ENCODE measurements at places on chromosomes 13 and 19.

DNA sequence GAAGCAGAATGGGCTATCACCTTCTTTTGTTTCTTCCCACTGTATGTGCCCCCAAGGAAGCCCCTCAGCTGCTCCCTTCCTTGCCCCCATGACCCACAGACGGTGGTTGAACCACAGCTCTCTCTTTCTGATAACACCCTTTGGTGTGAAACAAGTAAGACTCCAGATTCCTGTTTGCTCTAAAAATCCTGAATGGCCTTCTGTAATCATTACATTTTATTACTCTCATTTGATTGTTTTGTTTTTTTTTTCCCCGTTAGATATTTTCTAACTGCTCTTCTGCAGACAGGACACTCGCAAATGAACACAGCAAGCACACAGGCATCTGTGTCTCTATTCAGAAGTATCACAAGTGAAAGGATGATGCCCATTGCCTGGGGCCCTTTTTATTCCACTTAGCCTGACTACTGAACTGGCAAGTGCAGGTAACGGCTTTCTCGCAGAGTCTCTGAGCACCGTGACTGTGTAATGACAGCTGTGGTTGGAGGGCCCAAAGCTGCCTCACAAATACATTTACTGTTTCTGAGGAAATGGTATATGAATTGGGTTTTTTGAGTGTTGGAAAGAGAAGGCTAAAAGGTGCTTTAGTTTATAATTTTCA is 59.3 kb downstream of the OXGR1 start:
- H3K4me3 ChIP-seq = no peak overlapping the region
- H3K27ac ChIP-seq = no peak overlapping the region
- DNase-seq = no peak

GRCh38 chr13:27774651-27775050 is 17.6 kb upstream of the GSX1 start:
- no peaks in the 10 kb centered on the region for H3K36me3 ChIP-seq
- DNase-seq = no peak
- H3K27me3 ChIP-seq = no peaks in the 10 kb centered on the region
- no peaks in the 10 kb centered on the region for H3K4me1 ChIP-seq
- H3K4me3 ChIP-seq = no peak overlapping the region

- H3K36me3 ChIP-seq = peaks cover 3% of the 10 kb centered on the region
- no peak overlapping the region for H3K27ac ChIP-seq
- H3K4me3 ChIP-seq = no peak overlapping the region
- no peaks in the 10 kb centered on the region for H3K27me3 ChIP-seq
- DNase-seq = no peak
These were observed 2.0 kb downstream of the ZNF431 start for GRCh38 chr19:21143854-21144253.

GRCh38 chr13:109747524-109747923 is 38.9 kb downstream of the IRS2 start:
- DNase-seq = no peak
- no peaks in the 10 kb centered on the region for H3K4me1 ChIP-seq
- no peak overlapping the region for H3K4me3 ChIP-seq
- no peaks in the 10 kb centered on the region for H3K27me3 ChIP-seq
- no peaks in the 10 kb centered on the region for H3K36me3 ChIP-seq

DNA sequence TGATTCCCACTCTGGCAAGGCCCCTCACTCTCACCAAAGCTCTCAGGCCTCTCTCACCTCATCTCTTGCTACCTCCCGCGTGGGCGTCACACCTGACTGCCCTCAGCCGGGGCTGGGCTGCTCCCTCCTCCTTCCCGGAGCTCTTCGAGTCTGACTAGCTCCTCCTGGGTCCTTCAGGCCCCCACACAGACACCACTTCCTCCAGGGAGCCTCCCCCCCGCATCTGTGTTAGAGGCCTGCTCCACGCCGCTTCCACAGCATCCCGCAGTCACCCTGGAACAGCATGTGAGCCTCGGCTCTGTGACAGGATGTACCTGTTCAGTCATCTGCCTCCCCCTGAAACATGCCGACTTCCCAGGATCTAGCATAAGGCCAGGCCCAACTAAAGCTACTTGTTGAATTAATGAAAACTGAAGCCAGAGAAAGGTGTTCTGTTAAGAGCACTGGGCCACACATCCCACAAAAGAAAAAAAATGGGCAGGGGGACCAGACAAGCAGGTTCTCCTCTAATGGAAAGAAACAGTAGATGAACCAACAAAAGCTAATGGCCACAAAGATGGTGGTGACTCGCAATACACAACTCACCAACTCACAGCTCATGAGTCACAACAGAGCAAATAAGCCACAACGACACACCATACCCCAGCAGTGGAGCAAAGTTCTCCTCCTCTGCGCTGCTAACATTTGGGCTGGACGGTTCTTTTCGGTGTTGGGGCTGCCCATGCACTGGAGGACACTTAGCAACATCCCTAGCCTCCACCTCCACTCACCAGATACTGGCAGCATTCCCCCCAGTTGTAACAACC is 3.0 kb downstream of the PPP6R1 start:
- DNase-seq = no peak
- H3K4me1 ChIP-seq = no peaks in the 10 kb centered on the region
- H3K27ac ChIP-seq = no peak overlapping the region
- no peaks in the 10 kb centered on the region for H3K27me3 ChIP-seq
- H3K4me3 ChIP-seq = peak overlapping the region; percentile 15

DNA sequence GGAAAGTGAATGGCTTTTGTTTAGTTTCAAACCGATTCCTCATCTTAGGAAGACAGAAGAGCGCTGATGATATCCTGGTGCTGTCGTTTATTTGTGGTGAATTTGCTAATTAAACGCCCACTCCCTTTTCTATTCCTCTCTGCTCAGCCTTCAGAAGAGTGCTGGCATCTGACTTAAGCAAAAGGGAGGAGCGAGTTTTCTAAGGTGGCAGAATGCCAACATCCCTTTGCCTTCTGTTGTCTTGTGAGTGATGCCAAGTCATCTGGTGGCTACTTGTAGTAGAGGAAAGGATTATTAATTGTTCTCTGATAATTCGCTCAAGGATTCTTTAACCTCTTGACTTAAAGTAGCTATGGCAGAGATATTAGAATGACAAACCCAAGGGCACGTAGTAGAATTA is 68.1 kb downstream of the ERCC5 start:
- H3K36me3 ChIP-seq = no peaks in the 10 kb centered on the region
- no peak overlapping the region for H3K27ac ChIP-seq
- DNase-seq = no peak
- H3K4me1 ChIP-seq = peaks cover 11% of the 10 kb centered on the region
- H3K27me3 ChIP-seq = no peaks in the 10 kb centered on the region

DNA sequence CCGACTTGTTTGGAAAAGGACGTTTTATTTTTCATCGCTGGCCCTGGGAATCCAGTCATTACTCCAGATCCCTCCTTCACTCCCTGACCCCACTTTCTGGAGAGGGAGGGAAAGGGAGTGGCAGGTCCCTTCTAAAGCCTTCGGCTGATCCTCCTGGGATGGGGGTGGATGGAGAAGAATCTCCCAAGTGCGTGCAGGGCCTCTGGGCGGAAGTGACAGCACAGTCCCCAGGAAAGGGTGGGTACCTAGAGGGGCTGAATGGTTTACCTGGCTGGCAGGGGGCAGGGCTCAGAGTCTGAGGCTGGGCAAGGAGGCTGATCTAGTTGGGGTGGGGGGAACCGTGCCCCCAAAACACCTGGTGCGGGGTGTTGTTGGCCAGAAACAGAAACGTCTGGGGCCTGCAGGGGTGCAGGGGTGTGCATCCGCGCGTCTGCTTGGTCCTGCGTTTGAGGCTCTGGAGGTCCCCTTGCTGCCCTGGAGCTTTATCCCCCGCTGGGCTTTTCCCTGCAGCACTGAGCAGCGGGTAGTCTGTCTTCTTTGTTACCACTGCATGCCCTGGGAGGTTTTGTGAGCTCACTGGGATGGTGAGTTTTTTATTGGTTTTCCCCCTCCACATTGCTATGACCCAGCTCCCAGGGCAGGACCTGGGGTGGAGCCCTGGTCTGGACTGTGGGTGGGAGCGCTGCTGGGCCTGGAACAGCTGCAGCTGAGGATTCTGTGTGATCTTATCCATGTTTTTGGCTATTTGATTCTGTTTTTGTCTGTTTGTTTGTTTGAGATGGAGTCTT is 3.0 kb upstream of the ZNF628 start:
- H3K27ac ChIP-seq = peak overlapping the region; percentile 2
- no peaks in the 10 kb centered on the region for H3K27me3 ChIP-seq
- no peaks in the 10 kb centered on the region for H3K36me3 ChIP-seq
- DNase-seq = no peak
- H3K4me3 ChIP-seq = peak overlapping the region; percentile 12
- H3K4me1 ChIP-seq = peaks cover 44% of the 10 kb centered on the region

DNA sequence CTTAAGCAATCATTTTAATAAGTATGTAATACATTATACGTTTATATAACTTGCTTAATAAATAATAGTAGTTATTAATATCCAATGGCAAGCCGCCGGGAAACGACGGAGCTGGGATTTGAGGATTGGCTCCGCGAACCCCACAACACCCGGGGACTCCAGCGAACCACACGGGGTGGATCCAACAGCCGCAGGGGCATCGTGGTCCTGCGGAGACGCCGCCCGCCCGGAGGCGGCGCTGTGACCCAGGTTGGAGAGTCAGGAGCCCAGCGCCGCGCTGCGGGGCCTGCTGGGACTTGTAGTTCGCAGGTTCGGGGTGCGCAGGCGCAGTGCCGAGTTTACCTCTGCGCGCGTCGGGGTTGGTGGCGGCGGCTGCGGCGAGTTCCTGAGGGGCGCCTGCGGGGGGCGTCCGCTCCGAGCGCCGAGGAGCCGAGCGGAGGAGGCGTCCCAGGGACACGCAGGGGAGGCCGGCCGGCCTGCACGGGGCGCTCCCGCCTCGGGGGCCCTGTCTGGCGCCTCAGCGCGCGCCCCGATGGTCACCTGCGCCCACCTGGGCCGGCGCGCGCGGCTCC is at the start of gene ZNF554:
ZNF554 (plus strand) TSS at position 329 of the 572 bp plus-strand sequence; CDS start at position 533, 204 bp downstream.
- H3K27me3 ChIP-seq = no peaks in the 10 kb centered on the region
- DNase-seq = peak; percentile 95
- peaks cover 32% of the 10 kb centered on the region for H3K36me3 ChIP-seq
- peak within 1 kb of the TSS; percentile 58 for H3K4me3 ChIP-seq
- H3K4me1 ChIP-seq = peaks cover 19% of the 10 kb centered on the region

GRCh38 chr13:76094645-76095044 is 458.5 kb downstream of the LMO7 start:
- no peak overlapping the region for H3K4me3 ChIP-seq
- no peaks in the 10 kb centered on the region for H3K27me3 ChIP-seq
- no peak overlapping the region for H3K27ac ChIP-seq
- H3K4me1 ChIP-seq = no peaks in the 10 kb centered on the region
- no peaks in the 10 kb centered on the region for H3K36me3 ChIP-seq
- no peak for DNase-seq

- DNase-seq = peak; percentile 36
- peak overlapping the region; percentile 2 for H3K4me3 ChIP-seq
- peaks cover 21% of the 10 kb centered on the region for H3K4me1 ChIP-seq
- H3K27me3 ChIP-seq = no peaks in the 10 kb centered on the region
- H3K36me3 ChIP-seq = no peaks in the 10 kb centered on the region
These were observed 5.2 kb upstream of the ZNF579 start for GRCh38 chr19:55585658-55586339.

- no peak for DNase-seq
- H3K27ac ChIP-seq = no peak overlapping the region
- H3K27me3 ChIP-seq = peaks cover 5% of the 10 kb centered on the region
- no peaks in the 10 kb centered on the region for H3K36me3 ChIP-seq
- H3K4me3 ChIP-seq = no peak overlapping the region
- H3K4me1 ChIP-seq = no peaks in the 10 kb centered on the region
These were observed 7.1 kb downstream of the ZIC2 start for GRCh38 chr13:99988529-99989275.

DNA sequence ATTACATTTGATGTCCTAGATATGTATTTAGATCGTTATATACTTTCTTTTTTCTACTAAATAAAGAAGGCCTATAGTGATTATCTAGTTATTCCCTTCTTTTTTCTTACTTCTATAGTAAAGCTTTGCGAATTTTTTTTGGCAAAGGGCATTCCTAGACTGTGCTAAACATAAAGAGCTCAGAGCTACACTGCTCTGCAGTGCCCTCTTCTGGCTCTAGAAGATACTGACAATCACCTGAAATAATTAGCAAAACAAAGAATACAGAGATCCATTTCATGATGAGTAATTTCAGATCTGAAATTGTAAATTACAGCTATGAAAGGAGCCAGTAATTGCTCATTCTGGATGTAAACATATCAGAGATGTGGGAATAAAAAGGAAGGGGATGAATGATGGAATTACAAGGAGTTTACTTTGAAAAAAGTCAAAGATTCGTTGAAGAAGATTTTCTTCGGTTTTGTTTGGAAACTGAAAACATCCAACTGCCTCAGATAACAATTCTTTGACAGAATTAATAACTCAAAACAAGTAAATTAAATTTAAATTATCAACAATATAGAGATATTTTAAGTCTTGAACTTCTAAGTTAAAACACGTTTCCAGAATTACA is 288.5 kb downstream of the NALCN start:
- H3K4me1 ChIP-seq = no peaks in the 10 kb centered on the region
- no peak overlapping the region for H3K27ac ChIP-seq
- H3K27me3 ChIP-seq = no peaks in the 10 kb centered on the region
- H3K4me3 ChIP-seq = no peak overlapping the region
- DNase-seq = no peak
- H3K36me3 ChIP-seq = no peaks in the 10 kb centered on the region

DNA sequence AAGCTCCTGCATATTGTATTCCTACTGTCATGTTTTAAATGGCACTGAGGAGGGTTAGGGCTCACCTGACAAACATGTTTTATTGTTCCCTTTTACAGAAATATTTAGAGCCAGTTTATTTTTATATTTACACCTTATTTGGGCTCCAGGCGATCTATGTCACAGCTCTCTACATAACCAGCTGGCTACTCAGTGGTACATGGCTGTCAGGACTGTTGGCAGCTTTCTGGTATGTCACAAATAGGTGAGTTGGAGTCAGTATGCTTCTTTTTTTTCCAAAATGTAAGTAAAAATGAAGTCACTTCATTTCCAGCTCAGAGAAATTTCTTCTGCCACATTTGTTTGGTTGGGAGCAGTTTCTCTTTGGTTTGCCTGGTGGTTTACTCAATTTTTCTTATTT is 31.5 kb downstream of the DPY19L3 start:
- H3K27ac ChIP-seq = no peak overlapping the region
- no peaks in the 10 kb centered on the region for H3K36me3 ChIP-seq
- H3K4me1 ChIP-seq = no peaks in the 10 kb centered on the region
- no peaks in the 10 kb centered on the region for H3K27me3 ChIP-seq
- no peak overlapping the region for H3K4me3 ChIP-seq

DNA sequence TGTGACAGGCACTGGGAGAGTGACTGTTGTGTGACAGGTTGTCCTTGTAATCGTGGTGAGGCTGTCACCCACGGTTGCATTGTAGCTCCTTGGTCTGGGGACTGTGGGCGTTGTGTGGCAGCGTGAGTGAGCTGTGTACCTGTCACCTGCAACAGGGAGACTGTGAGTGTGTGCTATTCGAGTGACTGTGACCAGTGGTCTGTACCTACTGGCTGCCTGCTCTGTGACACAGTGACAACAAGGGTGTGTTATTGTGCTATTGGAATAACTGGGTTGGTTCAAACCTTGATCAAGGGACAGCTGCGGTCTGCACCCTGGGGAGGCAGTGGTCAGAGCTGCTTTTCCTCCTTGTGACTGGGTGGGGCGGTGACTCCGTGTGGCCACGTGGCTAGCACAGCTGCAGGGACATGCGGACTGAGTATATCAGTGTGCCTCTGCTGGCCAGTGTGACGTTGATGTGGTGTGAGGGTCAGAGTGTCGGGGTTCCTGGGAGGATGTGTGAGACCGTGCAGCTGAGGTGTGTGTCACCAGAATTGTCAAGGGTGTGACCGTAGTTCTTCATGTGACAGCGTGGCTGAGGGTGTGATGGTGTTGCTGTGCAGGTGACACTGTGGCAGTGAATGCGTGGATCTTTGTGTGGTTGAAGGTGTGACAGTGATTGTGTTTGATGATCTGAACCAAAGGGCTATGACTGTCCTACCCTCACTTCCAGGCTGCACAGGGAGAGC is 10.1 kb upstream of the NFIX start:
- no peak overlapping the region for H3K4me3 ChIP-seq
- no peaks in the 10 kb centered on the region for H3K27me3 ChIP-seq
- H3K27ac ChIP-seq = peak overlapping the region; percentile 52
- H3K36me3 ChIP-seq = no peaks in the 10 kb centered on the region
